ENCODE measurements at places on chromosomes 4 and X.

- no peak for DNase-seq
Measured at GRCh38 chrX:153984351-153985178, 12.0 kb downstream of the TMEM187 start.

GRCh38 chr4:55038176-55038890 is 87.1 kb downstream of the KDR start:
- no peak for DNase-seq

- no peak for DNase-seq
Measured at GRCh38 chr4:150229520-150229919, 151.3 kb downstream of the DCLK2 start.

DNA sequence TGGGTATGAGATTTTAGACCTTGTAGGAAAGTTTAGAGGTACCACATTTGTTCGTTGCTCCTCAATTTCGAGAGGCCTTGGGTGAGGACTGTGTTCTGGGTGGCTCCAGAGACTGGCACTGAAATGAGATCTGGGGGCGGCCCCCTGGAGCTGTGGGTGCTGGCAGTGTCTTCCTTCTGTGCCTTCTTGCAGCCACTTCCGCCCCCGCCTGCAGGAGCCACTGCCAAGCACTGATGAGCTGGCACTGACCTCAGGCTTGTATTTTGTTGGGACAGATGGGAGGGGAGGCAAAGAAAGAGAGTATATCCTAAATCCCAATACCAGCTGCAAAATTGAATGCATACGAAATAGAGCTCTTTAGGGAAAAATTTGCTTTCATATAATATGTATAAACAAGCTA is 64.5 kb upstream of the CLDN34 start:
- no peak for DNase-seq

- peak; percentile 67 for DNase-seq
Measured at GRCh38 chr4:186628058-186628711, 72.8 kb upstream of the MTNR1A start.

DNA sequence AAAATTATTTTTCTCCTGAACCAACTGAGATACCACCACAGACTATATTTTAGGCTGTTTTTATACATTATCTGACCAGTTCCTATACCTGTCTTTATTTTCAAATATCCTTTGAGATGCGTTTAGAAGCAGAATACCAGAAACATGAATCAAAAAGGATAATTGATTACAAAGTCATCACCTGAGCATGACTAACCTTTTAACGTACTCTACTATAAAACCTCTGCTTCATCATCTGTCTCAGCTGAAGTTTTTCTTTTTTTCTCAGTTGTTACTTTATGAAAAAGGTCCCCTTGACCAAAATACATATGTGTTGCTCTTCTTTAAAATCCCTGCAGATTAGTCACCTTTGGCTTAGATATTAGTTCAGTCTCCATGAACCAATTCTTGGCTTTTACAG is 109.8 kb downstream of the AMMECR1 start:
- DNase-seq, result no peak

DNA sequence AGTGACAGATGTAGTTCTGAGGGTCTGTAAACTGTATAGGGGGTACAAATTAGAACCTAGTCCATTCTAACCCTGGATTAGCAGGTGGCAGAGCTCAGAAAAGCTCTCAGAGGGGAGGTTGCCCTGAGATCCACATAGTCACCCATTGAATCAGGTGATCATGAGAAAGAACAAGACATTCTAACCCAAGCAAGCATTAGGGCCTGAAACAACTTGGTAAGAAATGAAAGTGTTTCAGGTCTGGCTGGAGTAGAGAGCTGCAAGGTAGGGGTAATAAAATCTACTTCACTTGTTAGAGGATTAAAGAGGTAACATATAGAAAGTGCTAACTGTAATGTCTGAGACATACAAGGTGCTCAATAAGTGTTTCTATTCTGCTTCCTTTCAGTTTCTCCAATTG is 8.8 kb upstream of the BMP2K start:
- no peak for DNase-seq

GRCh38 chr4:185536411-185536709 is 1.1 kb upstream of the PDLIM3 start:
- DNase-seq, result peak; percentile 51

DNA sequence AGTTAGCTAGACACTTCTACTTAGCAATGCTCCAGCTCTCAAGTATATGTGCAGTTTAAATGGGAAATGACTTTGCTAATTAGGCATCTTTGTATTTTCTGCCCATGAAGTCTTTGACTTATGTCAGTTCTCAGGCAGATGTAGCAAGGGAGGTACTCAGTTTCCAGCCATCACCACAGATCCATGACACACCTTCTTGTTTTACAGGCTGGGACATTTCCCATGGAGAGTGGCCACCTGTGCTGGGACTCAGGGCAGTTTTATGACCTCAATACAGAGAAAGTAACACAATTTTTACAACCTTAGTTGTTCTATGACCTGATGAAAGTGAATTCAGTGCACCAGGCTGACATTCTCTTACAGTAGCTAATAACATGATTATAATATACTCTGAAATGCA is 280.7 kb upstream of the GK2 start:
- DNase-seq, result no peak

DNA sequence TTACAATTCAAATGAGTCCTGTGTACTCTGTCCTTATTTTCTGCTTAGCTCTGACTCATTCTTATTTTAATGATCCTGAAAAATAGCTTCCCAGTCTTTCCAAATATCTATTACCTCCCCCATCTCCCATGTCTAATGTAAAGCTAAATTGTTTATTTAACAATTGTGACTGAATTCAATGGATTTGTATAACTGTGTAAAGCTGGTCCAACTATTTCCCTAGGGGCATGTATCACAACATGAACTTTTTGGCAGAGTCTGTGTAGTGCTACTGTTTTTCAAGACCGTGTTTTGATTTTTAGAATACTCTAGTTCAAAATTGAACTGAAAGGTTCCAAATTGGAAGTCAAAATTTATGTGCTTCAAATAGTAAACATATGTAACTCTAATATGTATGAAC is 67.8 kb downstream of the SPCS3 start:
- DNase-seq, result no peak

- DNase-seq, result no peak
Measured at GRCh38 chr4:156052116-156052515, 98.5 kb upstream of the CTSO start.

GRCh38 chr4:152672206-152673092 is 7.3 kb downstream of the TMEM154 start:
- DNase-seq, result no peak

GRCh38 chr4:110926841-110927400 is 304.0 kb upstream of the PITX2 start:
- DNase-seq, result no peak

DNA sequence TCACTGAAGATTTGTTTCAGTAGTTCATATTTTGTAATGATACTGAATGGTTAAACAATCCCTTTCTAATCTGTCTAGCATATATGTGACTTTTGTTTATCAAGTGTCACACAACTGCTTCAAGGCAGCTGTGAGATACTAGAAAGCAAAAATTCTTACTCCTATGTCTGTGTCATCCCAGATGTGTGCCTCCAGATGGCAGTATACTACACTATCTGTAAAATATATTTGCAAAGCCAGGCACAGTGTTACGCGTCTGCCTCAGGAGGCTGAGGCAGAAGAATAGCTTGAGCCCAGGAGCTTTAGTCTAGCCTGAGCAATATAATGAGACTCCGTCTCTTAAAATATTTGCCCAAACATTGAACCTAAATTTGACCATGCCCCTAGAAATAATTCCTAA is 4.0 kb downstream of the NUDT10 start:
- no peak for DNase-seq

- DNase-seq, result peak; percentile 35
Measured at GRCh38 chrX:115949900-115950822, 220.4 kb upstream of the AGTR2 start.

GRCh38 chr4:100949350-100949935 is 397.9 kb downstream of the PPP3CA start:
- no peak for DNase-seq

- DNase-seq, result no peak
Measured at GRCh38 chr4:7398788-7399439, 35.8 kb downstream of the PSAPL1 start.

DNA sequence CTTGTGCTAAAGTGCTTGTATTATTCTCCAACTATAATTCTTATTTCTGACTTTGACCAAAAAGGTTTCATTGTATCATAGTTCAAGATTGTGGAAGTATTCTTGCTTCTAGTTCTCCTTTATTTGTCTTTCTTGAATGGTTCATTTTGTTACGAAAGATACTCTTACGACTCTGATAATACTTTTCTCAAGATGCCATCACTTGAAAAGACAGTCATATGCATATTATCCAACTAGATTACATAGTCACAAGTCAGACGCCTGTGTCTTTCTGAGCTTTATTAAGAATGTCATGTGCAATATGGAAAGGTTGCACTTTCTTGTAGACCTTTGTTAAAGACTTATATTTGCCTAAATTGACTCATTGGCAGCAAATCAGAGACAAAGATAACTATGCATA is 71.4 kb upstream of the HPGD start:
- no peak for DNase-seq

- no peak for DNase-seq
Measured at GRCh38 chr4:173547889-173548288, 17.9 kb upstream of the HAND2 start.

- peak; percentile 39 for DNase-seq
Measured at GRCh38 chrX:14398725-14399124, 130.6 kb upstream of the GLRA2 start.

- DNase-seq, result peak; percentile 61
Measured at GRCh38 chr4:76197971-76198410, 15.6 kb downstream of the SCARB2 start.

GRCh38 chr4:94626942-94627341 is 130.8 kb upstream of the BMPR1B start:
- no peak for DNase-seq

DNA sequence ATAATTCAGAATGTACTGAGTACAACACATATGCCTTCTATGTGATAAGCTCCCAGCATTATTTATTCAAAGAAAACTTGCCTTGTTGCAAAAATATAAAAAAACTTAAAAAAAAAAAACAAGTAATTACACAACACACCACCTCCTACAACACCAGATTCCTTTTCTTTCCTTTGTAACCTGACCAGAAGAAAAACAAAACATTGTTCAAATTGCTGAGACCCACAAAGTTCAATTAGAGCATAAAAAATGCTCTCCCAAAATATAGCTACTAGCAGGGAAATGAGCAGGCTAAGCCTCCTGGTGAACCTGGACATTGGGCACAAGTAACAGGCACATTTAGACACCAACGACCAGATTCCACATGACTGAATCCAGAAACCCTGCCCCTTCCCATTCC is 38.3 kb downstream of the MECP2 start:
- DNase-seq, result no peak

DNA sequence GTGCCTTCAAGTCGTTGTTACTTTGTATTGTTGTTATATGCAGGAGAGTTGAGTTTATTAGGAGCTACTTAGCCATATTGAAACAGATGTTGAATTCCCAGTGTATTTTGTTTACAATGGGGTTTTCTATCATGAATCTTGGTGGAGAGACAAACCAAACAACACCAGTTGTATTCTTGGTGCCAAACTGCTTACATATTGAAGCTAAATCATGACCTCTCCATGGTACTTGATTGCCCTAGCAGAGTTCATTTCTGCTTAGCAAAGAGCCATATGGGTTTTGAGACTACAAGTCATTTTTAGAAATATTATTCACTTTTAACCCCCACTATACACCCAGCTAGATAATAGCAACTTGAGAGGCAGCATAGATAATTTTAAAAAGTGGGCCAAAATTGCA is 85.4 kb downstream of the ADGRG4 start:
- DNase-seq, result no peak

DNA sequence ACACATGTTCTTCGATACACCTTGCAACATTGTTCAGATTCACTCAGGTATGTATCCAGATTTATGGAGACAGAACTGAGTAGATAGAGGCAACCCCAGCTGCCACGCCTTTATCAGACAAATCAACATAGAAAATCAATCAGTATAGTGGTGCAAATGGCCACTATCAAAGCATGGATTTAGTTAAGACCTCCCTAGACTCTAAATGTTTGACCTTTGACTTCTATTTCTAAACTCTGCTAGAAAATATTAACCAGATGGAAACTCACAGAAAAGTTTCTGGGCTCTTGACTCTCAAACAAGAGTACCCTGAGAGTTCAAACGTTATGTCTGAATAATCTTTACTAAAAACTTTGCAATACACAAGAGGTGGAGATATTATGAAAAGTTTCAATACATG is 411.5 kb downstream of the IQCM start:
- DNase-seq, result no peak

DNA sequence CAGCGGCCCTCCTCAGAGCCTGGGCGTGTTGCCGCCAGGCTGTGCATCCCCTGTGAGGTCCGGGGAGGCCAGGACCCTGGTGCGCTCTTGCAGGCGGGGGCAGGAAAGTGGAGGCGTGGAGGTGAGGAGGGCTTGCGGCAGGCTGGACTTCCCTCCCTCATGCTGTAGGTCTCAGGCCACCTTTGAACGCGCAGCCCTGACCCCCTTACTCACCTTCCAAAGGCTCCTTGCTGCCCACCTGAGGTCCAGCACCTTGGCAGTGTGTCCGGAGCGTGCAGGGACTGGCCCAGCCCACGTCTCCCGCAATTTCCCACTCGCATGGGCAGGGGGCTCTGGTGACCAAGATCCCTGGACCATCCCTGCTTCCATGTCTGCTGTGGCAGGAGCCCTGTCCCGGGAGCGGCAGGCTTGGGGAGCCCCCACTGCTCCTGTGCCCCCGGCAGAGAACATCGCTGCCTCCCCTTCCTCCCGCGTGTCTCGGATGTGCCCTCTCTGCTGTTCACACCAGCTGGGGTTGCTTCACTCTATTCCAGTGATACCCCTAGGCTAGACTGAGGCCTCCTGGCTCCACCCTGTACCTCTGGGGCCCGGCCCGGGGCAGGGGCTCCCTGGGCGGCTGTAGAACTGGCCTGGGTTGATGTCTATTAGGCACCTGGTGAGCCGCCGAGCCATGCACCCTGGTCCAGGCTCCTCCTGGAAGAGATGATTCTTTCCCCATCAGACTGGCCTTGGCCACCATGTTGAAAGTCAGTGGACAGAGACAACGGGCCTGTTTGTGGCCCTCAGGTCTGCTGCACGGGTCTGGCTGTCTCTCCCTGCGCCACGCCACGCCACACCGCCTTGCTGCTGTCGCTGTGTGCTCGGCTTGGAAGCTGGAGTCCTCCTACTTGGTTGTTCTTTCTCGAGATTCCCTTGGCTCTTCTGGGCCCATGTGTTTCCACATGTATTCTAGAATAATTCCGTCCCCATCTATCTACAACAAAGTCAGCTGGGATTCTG is 95.4 kb upstream of the ADRA2C start:
- no peak for DNase-seq

GRCh38 chr4:101695176-101695575 is 95.4 kb upstream of the BANK1 start:
- no peak for DNase-seq

DNA sequence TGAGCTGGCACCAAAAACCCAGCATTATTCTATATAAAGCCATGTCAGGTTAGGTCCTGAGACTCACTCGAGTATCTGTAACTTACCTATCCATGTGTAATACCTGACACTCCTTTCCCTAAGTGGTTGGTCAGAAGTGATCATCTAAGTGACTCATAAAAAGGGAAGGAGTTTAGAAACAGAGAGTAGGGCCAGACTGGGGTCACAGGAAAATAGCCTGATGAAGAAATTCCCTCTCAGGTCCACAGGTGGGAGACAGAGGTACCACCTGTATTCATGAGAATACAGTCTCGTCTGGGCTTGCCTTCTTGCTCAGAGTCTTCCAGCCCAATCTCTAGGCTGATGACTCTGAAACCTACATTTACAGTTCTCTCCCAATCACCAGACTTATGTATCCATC is 161.8 kb upstream of the MAP3K15 start:
- no peak for DNase-seq
